ENCODE measurements at places on chromosomes 7 and 10.

DNA sequence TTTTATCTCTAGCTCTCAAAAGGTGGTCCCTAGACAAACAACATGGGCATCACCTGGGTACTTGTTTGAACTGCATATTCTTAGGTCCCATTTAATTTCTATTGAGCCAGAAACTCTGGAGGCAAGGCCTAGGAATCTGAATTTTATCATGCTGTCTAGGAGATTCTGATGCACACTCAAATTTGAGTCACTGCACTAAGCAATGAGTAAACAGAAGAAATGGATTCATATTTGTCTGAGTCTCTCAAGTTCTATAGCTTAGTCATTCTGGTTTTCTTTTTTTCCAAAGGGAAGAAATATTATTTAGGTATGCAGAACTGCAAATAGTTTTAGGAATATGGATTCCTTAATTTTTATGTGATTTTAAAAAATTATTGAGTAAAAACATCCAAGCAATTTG, 185.5 kb downstream of the SEMA3A start:
- DNase-seq: no peak

DNA sequence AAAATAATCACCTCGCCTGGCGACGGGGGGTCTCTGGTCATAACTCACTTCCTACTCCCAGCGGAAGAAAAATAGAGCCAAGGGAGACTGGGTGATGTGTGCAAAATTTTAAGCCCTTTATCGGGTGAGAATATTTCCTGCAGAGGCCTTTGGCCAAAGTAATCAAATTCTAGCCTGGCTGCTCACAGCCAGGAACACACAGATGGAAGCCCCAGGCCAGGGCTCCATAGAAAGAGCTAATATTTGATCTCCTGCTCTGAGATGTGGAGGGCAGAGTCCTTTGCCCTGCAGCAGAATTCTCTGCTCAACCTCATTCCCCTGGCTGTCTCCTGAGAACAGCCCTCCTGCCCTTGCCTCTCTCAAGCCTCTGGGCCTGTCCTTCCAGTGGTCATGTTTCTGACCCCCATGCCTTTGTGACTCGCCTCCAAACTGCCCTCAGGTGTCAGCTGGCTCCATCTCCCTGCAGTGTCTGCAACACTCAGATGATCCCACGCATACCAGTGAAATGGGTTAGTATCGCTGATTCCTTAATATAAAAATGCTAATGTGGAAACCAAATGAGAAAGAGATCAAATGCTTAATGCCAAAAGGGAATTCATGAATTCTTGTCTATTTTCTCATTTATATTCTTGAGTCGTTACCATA, 34.5 kb downstream of the FRMD4A start:
- DNase-seq: no peak

GRCh38 chr7:5519515-5519928, 95.9 kb upstream of the TNRC18 start:
- no peak for DNase-seq

DNA sequence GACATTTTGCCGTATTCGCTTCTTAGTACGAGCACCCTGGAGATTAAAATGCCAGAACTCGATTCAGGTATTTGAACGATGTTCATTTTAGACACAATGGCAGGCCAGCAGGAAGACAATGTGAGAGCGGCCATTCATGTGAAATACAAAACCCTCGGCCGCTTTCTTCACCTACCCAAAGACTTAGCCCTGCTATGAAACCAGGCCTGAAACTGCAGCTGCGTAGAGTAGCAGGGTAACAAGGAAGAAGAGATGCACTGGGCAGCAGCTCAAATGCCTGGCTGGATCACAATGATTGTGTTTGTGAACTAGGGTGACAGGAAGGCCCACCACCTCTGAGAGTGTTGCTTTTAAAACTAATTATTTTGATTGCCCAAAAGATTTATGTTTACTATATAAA, 234.8 kb downstream of the TRIL start:
- no peak for DNase-seq

- no peak for DNase-seq
Observed at GRCh38 chr10:59917922-59918321, 11.6 kb upstream of the CCDC6 start.

DNA sequence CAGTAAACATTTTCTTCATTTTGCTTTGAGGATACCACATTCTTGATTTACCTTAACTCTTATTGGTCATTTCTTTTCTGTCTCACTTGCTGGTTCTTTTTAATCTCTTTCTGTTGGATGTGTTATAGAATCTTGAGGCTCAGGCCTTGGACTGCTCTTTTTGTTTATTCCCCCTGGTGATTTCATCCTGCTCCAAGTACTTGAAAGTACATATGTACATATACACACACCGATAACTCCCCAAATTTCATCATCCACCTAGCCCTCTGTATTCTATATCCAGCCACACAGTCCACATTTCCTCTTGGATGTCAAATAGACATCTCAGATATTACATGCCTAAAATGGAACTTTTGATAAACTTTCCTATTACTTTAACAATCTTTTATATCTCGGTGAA, 7.5 kb downstream of the ZNF518A start:
- DNase-seq: no peak

- DNase-seq: no peak
Observed at GRCh38 chr10:116704926-116705325, 37.4 kb downstream of the HSPA12A start.

DNA sequence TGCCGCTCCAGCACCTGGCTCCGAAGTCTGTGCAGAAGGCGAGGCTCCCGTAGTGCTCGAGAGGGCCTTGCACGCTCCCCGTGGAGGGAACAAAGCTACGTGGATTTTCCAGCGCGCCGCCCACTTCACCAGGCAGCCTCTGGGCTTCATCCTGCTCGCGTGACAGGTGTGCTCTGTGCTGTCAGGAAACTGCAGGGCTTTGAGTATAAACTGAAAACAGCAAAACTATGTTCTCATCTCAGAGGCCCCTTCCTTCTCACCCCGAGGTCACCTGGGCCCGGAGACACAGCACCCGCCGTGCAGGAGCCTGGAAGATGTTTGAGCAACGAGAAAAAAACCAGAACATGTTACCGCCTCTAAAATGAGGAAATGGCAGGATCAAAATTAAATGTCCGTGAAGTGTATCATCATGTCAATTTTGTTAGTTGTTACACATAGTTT, 17.6 kb upstream of the GPR146 start:
- DNase-seq: peak; percentile 55

DNA sequence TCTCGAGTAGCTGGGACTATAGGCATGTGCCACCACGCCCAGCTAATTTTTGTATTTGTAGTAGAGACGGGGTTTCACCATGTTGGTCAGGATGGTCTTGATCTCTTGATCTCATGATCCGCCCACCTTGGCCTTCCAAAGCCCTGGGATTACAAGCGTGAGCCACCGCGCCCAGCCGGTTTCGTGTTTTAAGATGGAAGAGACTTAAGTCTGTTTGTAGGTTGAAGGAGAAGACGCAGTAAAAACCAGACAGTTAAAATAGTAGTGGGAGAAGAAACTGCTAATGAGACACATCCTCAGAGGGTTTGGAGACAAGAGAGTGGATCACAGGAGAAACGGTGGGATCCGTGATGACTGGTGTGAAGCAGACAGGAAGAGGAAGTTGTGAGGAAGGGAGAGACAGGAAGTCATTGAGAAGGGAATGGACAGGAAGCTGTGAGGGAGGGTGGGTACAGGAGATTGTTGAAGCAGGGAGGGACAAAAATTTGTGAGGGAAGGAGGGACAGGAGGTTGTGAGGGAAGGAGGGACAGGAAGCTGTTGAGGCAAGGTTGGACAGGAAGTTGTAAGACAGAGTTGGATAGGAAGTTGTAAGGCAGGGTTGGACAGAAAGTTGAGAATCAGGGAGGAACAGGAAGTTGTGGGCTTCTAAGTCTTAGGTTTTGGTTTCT, 115.5 kb downstream of the WDFY4 start:
- DNase-seq: peak; percentile 76

- no peak for DNase-seq
Observed at GRCh38 chr7:23211589-23211988, 29.7 kb downstream of the NUP42 start.

DNA sequence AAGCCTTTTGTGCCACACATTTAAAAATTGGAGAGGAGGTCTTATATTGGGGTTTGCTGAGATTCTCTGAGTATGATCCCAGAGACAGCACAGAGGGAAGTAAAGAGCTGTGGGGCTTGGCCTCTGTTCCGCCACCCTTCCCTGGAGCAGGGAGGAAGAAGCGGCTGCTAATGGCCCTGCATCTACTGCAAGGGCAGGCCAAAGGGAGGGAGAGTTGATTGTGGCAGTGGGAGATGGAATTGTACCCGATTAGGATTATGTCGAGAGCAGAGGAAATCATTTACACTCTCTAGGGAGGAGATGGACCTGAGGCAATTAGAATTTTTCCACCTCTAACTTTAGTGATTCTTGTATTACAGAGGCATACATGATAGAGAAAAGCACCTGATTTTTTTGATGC, 28.8 kb downstream of the CYP17A1 start:
- no peak for DNase-seq

- DNase-seq: no peak
Observed at GRCh38 chr7:1569440-1569832, 396 bp downstream of the PSMG3 start.

DNA sequence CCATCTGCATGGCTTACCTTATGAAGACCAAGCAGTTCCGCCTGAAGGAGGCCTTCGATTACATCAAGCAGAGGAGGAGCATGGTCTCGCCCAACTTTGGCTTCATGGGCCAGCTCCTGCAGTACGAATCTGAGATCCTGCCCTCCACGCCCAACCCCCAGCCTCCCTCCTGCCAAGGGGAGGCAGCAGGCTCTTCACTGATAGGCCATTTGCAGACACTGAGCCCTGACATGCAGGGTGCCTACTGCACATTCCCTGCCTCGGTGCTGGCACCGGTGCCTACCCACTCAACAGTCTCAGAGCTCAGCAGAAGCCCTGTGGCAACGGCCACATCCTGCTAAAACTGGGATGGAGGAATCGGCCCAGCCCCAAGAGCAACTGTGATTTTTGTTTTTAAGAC, 12.4 kb downstream of the DUSP5 start:
- DNase-seq: no peak

GRCh38 chr10:132283604-132284382, 24.0 kb downstream of the STK32C start:
- DNase-seq: no peak

DNA sequence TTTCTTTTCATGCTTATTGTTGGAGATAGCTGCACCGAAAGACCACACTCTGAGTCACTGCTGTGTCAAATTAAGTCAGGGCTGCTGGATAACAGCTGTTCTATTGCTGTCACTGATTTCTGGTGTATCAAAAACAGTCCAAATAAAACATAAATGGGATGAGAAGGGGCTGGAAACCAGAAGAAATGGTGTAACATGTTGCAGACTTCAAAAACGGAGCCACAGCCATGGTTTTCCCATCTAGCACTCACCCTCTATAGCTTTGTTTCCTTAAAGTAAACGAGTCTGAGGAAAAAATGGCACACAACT, 103.3 kb upstream of the DIP2C start:
- no peak for DNase-seq
